ENCODE measurements at places on chromosomes 11 and 22.

- DNase-seq = no peak
Observed at GRCh38 chr11:121368364-121369240, 76.0 kb downstream of the SC5D start.

DNA sequence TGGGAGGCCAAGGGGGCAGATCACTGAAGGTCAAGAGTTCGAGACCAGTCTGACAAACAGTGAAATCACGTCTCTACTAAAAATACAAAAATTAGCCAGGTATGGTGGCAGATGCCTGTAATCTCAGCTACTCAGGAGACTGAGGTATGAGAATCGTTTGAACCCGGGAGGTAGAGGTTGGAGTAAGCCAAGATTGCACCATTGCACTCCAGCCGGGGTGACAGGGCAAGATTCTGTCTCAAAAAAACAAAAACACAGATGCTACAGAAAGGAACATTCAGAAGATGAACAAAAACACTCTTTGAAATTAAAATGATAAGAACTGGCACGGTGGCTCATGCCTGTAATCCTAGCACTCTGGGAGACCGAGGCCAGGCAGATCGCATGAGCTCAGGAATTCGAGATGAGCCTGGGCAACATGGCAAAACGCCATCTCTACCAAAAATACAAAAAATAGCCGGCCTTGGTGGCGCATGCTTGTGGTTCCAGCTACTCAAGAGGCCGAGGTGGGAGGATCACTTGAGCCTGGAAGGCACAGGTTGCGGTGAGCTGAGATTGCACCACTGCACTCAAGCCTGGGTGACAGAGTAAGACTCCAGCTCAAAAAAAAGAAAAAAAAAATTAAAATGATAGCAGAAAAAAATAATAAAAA, 8.5 kb downstream of the RAB6A start:
- DNase-seq = no peak

DNA sequence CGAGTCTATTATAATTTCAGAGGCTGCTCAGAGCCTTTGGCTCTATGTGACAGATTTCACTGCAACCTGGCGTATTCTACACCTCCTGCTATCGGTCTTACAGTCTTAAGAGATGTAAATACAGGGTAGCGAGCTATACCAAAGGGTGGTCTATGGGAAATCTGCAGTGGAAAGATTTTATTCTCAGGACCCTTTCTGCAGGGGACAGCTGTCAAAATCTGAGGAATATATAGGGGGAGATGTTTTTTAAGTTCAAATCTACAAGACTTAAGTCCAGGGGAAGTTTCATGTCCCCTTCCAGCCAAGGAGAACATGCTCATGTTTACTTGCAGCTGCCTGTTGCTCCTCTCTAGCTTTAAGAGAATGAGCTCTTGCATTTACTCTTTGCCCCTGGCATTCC, 62.7 kb downstream of the MICAL2 start:
- DNase-seq = no peak

DNA sequence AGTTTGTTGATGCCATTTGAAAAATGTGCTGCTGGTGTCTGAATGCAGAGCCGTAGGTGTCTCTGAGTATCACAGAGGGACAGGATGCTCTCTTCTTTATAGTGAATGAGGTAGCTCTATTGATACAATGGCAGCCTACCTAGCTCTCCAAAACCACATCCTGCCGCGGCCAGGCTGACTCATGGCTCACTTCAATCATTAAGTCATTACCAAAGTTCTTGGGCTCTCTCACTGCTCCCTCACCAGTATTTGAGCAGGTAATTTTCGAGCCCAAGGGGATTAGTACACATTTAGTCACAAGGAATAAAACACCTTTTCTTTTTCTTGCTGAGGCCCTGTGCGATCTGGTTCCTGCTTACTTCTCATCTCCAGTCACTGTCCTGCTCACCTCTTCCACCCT, 509.0 kb upstream of the LARGE1 start:
- no peak for DNase-seq

- no peak for DNase-seq
Observed at GRCh38 chr11:69493931-69494821, 12.7 kb downstream of the LINC01488 start.

DNA sequence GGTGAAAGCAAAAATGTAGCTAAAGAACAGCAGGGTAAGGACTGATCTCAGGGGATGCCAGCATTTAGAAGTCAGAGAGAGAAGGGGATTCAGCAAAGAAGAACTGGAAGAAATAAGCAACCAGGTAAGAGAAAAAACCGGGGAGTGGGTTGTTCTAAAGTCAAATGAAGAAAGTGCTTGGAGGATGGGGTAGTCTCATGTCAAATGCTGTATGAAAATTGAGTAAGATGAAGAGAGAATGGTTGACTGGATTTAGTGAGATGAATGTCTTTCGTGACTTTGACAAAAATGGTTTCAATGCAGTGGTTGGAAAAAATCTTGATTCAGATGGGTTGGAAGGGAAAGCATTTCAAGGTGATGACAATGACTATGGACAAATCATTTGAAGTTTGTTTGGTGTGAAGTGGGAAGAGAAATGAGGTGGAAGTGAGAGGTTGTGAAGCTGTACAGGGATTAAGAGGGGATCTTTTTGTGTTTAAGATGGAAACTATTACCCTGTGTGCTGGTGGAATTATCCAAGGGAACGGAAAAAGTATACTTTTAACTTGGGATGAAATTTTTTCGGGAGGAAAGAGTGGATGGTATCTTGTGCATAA, 484.0 kb downstream of the ETS1 start:
- DNase-seq = no peak

GRCh38 chr11:70916351-70916750, 336.0 kb downstream of the SHANK2 start:
- DNase-seq = no peak

DNA sequence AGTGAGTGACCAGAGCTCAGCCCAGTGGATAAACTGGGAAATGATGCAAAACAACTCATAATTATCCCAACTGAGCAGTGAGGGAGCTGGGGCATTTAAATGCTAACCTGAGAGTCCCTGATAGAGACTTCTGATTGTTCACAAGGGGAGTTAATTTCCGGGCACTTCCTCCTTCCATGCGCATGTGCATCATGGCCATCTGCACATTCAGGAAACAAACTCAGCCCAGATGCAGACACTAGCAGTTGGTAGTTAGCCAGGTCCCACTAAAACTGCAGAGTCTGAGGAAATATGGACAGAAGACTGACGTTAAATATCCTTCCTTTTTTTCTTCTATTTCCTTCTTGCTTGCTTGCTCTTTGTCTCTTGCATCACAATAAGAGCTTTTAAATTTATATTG, 852.1 kb upstream of the LRRC4C start:
- no peak for DNase-seq

DNA sequence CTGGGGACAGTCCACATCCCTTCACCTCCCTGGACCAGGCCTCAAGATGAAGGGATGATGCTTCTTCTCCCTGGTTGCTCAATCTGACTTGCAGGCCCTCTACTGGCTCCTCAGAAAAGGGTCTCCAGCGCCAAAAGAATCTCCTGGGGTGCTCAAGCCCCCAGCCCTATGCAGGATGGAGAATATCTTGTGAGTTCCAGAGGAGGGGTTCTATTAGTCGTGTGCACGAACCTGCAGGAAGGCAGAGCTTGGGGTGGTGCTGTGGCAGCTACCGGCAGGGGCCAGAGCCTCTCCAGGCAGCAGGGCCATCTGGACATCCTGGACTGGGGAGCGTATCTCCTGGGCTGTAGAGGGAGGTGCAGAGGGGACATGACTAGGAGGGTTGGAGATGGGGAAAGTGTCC, 1339.5 kb downstream of the BRD1 start:
- DNase-seq = no peak

DNA sequence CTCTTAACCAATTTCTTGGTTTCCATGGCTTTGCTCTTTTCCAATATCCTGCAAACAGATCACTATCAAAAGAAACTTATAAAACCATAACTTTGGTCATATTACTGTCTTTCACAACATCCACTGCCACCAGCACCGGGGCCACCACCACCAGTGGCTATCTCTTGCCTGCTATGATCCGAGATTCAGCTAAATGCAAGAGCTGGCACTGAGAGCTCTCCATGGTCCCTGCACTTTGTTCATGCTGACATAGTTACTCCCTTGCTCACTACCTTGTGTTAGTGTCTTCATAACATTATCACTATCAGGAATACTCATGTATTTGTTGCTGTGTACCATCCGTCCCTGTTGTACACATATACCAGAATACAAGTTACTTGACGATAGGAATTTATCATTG, 299.0 kb downstream of the ETS1 start:
- DNase-seq = no peak

DNA sequence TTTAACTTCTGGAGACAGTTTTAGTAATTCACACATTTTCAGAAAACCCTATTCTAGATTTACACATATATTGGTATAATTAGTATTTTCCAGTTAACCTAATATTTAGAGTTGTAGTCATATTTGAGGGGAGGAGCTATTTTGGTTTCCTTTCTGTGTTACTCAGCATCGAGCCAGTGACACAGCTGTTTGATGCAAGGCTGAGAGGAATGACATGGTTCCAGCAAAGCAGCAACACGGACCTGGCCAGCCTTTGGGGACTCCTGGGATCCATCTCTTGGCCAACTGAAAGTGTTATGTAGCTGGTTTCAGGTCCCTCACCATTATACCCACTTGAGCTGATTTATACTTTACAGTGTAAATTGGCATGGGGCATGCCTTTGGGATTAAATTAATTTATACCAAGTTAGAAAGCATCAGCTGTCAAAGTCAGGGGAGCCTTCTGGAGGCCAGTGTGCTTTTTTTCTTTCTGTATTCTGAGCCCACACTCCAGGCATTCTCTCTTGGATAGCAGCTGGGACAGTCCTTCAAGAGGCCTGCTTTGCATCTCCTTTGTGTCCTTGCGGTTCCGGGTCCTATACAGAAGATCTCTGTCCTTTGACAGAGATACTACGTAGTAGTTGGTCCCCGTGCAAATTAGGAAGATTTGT, 91.3 kb upstream of the SLC25A18 start:
- no peak for DNase-seq

DNA sequence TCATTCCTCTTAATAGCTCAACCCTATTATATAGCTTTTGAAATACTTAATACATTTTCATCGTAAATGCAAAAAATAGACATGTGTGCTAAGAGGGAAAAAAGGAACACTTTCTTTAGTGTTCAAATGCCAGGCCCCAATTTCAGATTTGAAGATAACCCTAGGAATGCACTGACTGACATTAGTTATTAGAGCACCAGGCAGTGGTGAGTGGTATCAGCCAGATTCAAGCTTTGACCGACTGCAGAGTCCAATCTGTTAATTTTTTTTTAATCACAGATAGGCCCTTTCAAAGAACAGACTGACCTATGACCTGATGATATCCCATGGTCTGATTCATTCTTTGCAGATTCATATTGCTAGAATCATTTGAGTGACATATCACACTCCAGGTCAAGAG, 874.2 kb upstream of the CHORDC1 start:
- DNase-seq = no peak

DNA sequence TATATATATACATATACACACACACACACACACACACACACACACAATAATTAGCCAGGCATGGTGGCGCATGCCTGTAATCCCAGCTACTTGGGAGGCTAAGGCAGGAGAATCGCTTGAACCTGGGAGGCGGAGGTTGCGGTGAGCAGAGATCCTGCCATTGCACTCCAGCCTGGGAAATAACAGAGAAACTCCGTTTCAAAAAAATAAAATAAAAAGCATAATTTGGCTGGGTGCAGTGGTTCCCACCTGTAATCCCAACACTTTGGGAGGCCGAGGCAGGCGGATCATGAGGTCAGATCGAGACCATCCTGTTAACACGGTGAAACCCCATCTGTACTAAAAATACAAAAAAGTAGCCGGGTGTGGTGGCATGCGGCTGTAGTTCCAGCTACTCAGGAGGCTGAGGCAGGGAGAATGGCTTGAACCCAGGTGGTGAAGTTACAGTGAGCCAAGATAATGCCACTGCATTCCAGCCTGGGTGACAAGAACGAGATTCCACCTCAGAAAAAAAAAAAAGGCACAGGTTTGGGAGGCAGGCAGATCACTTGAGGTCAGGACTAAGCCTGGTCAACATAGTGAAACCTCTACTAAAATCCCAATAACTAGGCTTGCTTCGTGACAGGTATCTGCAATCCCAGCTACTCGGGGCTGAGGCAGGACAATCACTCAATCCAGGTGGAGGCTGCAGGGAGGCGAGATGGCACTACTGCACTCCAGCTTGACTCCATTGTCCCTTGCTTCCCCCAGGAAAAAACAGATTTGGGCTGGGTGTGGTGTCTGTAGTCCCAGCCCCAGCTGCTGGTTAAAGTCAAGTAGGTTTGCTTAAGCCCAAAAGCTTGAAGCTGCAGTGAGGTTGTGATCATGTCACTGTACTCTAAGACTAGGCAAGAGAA, 11.8 kb upstream of the WDR74 start:
- no peak for DNase-seq

GRCh38 chr22:24326266-24326665, 55.6 kb downstream of the SPECC1L start:
- no peak for DNase-seq

DNA sequence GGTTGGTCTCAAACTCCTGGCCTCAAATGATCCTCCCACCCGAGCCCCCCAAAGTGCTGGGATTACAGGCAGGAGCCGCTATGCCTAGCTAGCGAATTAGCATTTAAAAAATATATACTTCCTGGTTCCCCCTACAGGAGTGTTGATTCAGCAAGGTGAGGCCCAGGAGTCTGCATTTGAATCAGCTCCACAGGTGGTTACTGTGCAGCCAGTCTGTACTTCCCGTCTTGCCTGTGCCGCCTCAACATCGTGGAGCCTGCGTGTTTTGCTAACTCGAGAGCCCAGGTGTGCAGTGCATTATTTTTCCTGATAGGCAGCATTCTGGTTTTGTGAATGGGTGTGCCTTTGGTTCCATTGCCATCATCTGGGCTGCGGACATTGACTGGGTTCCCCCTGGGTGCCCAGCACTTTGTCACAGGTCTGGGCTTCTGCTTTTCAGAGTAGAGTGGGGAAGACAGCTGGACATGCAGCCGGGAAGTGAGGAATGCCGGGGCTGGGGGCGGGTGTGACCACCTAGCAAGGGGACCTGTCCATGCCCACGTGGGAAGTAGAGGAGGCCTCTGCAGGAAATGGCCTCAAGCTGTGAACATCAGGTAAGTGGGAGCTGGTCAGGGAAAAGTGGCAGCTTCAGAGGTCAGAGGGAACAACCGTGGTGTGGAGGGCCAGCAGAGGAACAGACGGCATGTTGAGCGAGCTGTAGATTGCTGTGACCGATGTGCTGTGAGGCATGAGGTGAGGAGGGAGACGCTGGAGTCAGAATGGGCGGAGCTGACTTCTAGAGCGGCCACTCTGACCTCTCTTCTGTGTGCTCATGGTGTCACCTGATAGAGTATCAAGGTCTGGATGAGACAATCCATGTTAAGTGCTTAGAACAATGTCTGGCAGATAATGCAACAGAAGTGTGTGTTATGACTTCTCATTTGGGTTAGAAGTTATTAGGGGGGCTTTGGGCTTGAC, 42.2 kb downstream of the PPFIA1 start:
- DNase-seq = no peak

GRCh38 chr11:124793466-124794278, 6.5 kb downstream of the MSANTD2 start:
- DNase-seq = no peak

DNA sequence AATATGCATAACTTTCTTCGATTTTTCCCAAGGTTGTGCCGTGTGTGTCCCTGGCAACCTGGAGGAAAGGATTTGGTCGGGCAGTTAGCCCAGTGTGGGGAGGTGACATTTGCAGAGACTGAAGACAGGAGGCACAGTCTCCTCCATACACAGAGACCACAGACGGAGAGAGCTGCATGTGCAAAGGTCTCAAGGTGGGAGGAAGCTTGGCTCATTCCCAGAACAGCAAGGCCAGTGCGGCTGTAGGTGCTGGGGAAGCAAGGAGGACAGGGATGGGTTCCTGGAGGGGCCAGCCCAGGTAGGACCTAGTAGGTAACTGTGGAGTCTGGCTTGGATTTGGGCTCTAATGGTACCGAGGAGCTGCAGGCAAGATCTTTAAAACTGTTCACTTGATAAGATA, 20.7 kb upstream of the CPT1A start:
- no peak for DNase-seq

- DNase-seq = no peak
Observed at GRCh38 chr11:72856065-72856464, 41.9 kb downstream of the ATG16L2 start.

Data from NCI-H446 treated with DMSO at 0.1 percent for 48 hours (cell line).